ENCODE measurements at places on chromosomes 3 and 15. TPM values are rescaled to one million over a fixed set of nuclear protein-coding genes. Genes with fewer than 3 reads are reported as not detected.

DNA sequence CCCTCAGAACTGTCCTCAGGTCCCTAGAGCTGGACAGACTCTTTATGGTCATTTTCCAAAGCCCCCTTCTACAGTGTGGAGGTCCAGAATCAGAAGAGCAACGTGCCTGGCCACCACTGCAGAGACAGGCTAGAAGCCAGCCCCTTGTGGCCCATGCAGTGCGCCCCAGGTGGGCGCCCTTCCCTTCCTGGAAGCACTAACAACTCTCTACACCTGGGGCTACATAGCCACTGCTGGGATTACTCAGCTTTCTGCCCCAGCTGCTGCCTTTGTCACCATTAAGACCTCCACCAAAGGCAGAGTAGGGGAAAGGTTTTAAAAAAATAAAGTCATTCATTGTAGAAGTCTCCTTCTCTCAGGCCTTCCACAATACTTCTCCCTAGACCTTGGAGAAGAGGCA is 2.3 kb downstream of the RASGRP1 start:
- DNase-seq: no peak

DNA sequence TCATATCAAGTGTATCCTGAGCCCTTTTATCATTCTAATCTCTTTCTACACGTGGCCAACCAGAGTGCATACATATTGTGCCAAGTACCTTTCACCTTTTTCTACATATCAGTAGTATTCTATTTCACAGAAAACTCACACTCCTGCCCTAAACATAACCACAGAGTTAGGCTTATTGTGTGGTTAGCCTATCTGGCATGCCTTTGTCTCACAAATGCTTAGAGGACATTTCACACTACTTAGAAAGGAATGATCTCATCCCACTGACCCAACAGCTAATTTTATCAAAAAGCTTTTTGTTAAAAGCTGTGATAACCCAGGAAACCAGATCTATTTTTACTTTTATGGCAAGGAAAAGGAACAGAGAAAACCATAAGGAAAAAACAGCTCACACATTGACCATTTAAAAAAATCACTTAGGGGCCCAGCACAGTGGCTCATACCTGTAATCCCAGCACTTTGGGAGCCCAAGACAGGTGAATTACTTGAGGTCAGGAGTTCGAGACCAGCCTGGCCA is 17.8 kb upstream of the MAP4 start:
- DNase-seq: peak; percentile 66

DNA sequence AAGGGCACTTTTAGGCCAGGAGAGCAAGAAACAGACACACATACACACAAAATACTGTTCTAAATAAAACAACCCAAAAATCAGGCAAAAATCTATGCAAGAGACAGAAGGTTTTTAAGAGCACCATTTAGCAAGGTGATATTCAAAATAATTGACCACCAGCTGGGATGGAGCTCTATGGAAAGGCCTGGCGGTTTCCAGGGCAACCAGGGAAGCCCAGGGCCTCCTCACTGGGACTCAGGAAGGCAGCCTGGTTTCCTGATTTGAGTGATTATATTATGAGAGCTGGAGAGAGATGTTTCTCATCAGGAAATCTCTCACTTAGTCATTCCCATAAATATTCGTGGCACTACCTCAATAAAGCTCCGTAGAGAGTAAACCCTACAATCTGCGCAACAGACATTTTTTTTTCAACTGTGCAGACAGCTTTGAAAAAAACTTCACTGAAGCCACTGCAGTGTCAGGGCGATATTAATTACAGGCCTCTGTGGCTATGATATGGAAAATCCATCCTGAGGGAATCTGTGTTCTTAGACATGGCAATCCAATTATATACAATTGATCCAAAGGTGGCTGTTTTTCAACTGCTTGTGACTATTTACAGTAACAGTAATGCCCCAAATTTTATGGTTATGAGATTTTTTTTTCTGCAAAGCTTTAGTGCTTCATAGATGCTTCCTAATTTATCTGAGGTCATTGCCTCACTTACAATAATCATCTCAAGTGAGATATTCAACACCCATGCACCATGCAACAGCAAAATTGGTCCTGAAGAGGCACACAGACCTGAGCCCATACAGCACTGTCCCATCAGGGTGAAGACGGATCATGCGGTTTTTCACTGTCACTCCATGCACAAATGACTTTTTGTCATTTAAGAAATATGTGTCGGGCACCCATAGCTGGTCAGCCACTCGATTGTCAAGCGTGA is 152.1 kb downstream of the GABRB3 start:
- no peak for DNase-seq

DNA sequence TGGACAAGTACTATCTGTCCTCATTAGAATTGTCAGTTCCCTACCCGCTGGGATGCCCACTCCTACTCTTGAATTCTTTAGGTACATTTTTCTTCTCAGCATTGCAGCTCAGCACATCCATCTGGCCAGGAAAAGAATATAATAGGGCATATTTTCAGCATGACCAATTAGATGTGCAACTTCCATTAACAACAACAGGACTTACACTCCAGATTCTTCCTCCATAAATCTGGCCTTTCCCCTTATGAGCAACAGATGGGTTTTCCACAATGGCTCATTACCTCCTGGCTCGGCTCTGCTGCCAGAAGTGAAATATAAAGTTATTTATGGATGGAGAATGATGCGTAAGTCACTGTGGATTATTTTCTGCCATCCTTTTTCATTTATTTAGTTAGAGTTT is 443.8 kb upstream of the TGFBR2 start:
- peak; percentile 90 for DNase-seq

- DNase-seq: no peak
Measured at GRCh38 chr3:135192929-135193328, 397.9 kb downstream of the EPHB1 start.

GRCh38 chr3:52396907-52397591 is 47.9 kb downstream of the SEMA3G start:
- DNase-seq: no peak

DNA sequence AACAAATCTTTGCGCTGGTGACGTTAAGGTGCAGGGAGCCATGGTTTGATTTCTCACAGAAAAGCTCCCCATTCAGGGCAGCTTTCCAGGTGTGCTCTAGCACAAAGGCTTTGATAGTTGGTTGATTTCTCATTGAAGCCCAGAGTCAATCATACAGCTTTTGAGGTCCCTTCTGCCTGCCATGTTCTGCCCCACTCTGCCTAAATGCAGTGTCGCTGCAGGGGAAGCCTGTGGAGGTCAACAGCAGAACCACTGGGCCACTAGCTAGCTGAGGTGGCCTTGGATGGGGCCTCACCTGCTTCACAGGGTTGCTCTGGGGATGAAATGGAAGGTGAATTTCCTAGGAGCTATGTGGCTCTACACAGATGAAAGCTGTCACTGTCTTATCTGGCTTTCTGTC is 278.3 kb downstream of the TLE3 start:
- no peak for DNase-seq

GRCh38 chr3:25287291-25287884 is 140.7 kb upstream of the RARB start:
- DNase-seq: no peak

- no peak for DNase-seq
Measured at GRCh38 chr3:113758389-113759024, 11.7 kb downstream of the ATP6V1A start.

DNA sequence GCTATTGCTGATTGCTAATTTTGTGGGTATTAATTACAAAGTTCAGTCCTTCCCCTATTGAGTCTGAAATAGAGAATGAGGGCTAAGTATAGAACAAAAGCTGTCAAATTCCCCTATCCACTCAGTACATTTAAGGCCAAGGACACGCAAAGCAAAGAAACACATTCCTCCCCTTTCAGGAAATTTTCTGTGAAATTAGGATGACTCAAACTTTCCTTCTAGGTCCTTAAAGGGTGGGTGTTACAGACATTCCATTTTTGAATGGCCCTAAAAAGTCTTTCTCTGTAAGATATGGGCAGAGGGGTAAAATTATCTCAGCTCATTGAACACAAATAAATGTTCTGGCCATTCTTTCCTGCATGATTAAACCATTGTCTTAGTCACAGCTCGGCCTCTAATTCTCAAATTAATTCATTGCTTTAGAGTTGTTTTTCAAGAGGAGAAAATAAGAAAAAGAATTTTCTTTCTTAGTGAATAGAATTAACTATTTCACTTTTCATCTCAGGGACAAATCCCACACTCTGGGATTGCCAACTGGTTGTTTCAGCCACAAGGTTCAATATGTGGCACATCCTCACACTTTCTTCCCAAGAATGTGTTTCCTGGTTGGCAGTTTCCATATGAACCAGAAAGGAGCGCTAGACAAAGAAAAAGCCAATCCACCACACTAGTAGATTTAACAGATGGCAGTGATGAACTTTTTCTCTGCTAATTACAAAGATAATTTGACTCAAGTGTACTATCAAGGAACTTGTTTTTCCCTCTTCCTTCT is 424.1 kb downstream of the ZNF385D start:
- peak; percentile 2 for DNase-seq

DNA sequence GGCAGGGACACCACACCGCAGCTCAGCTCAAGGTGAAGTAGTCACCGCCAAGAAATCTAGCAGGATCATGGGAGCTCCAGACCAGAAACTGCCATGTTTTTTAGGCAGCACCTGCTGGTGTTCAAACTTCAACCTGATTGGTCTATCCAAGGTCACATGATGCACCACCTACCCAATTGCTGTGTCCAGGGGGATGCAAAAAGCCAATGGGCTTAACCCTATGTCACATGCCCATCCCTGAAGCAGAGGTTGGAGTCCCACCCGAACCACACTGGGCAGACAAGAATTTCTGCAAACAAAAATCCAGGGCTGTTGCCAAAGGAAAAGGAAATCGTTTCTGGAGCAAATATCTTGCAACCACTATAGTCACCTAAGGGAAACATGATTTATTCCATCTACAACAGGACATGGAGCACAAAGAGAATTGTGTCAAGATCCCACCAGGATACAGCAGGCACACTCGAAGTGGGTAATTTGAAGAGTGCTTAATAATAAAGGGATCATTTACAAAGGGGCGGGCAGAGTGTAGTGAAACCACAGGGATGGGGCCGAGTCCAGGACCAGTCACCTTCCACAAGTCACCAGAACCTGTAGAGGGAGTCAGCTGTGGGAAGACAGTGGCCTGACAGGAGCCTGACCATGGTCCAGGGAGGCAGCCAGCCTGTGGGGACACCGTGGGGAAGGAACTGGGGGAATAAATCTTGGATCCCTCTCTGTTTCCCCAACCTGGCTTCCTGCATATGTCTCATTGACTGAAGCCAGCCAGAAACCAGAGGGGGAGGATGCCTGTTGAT is 34.2 kb upstream of the TSEN2 start:
- DNase-seq: no peak

GRCh38 chr3:134009345-134010000 is 20.3 kb downstream of the SLCO2A1 start:
- peak; percentile 39 for DNase-seq

The ZXDC gene
- total RNA-seq: 21.3 TPM

The RPLP1 gene
- 1,595 TPM for total RNA-seq

The SLC12A1 gene
- not detected for total RNA-seq
